ENCODE measurements at places on chromosomes 1 and 21. TPM values are rescaled to one million over a fixed set of nuclear protein-coding genes. Genes with fewer than 3 reads are reported as not detected.
A peak's percentile ranks its signal among the peaks of the same experiment; 100 is the strongest.

DNA sequence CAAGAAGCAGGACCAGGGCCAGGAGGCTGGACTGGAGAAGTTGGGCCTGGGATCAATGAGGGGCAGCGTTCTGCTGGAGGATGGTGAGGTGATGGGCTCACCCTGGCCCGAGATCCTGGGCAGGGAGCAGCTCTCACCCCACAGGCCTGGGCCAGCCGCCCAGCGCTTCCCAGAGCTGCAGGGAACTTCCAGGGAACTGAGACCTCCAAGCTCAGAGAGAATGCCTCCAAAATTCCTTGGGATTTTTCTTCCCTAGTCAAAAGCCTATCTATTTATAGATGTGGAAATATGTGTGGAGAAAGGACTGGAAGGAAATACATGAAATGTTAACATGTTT, 121.2 kb downstream of the SPSB1 start:
- no peak for DNase-seq

- peak; percentile 75 for DNase-seq
Observed at GRCh38 chr1:234899041-234899729, 229.5 kb downstream of the TOMM20 start.

DNA sequence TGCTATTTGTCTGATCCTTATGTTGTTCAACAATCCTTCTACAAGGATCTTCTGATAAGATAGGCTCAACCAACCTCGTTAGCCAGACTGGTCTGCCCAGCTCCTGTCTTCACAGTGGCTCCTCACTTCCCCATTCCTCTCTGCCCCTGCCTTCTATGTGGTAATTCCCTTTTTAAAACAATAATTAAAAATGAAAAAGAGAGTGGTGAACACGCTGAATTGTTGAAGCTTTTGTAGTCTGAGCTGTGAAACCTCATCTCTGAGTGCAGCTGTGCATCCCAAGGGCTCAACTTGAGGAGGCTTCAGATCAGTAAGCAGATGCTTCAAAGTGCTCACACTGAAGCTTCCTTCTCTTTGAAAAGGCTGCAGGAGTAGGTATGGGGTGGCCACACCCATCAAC, 70.7 kb upstream of the JUN start:
- DNase-seq: no peak

DNA sequence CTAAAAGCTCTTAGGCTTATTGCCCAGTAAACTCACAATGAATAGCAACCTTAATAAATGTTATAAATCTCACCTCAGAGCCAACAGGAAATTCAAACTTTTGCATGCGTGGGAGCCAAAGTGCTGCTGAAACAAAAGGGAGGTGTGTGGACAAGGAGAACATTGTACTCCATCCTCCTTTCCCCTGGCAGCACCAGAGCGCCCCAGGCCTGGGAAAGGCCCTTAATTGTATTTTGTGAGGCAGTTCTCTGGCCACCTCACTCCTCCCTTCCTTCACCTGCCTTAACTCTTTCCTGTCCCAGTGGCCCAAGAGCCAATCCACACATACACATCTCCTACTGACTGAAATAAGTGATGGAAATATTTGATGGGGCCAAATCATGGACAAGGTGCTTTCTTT, 648.5 kb downstream of the LMO4 start:
- no peak for DNase-seq

Gene C1orf87
- total RNA-seq: not detected

Gene KANK4
- 1.4 TPM for total RNA-seq

Gene LCE1E
- not detected for total RNA-seq

Measured in left cardiac atrium (tissue), 4 donors.